ENCODE measurements at places on chromosomes 1 and 21.
A peak's percentile ranks its signal among the peaks of the same experiment; 100 is the strongest.

GRCh38 chr1:156444407-156445001, 56.1 kb downstream of the MEF2D start:
- peak; percentile 48 for DNase-seq

DNA sequence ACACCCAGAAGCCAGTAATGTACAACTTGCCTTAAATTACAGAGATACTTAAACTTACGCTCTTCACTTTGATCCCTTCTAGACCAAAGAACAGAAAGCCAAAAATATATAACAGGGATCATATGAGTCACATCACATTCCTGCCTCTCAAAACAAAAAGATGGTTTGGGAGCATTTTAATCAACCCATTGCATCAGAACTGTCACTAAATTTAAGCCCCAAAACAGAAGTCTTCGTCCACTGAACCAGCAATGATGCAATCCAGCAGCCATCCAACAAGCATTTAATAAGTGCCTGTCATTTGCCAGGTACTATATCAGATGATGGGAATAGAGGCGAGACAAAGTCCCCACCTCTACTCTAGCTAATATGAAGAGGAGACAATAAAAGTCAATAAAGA, 42.7 kb upstream of the GLIS1 start:
- DNase-seq: no peak

GRCh38 chr1:188062456-188062855, 1233.7 kb downstream of the PLA2G4A start:
- DNase-seq: no peak

GRCh38 chr1:31593136-31593665, 16.9 kb downstream of the TINAGL1 start:
- no peak for DNase-seq

GRCh38 chr1:214331827-214332423, 51.0 kb downstream of the SMYD2 start:
- DNase-seq: peak; percentile 55

DNA sequence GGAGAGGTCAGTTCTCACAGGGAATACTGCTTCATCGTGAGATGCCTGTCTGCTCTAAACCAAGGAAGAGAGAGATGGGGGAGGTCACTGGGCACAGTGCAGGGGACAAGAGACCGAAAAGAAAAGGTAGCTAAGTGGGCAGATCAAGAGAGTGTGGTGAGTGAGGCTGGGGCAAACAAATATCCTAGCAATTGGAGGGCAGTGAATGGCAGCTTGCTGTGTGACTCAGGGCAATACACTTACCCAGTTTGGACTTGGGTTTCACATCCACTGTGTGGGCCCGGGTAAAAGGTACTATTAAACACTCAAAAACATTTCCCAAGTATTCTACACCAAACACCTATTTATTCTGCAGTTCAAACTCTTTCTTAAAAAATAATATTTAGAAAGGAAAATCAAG, 10.2 kb downstream of the PLXNA2 start:
- no peak for DNase-seq

DNA sequence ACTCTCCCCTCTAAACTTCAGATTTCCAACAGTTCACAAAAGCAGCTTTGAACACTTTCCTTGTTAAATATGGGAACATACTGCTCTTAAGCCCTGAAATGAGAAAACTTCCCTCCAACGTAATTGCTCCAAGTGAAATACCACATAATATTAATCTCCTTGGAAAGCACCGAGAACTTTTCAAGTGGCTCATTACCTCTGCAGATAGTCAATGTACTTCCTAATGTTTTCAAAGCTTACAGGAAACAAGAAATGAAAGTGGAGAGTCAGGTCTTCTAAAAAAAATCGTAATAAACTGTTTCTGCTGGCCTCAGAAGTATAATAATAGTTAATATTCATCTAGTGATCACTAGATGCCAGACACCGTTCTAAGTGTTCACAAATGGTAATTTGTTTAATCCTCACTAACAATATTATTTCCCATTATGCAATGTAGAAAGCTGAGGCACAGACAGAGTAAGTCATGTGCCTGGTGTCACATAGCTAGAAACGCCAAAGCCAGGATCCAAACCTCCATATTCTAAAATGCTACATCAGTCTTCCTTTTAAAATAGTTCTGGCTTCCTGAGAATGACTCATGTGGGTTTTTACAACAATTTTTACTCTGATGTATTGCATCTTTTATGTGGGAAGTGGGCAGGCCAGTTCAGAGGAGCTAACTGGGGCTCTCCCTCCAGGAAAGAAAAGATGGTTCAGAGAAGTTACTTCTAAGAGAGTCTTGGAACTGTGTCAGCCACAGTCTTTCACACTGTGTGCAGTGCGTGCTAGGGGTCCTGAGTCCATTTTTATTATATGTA, 177.2 kb downstream of the PLPPR4 start:
- DNase-seq: no peak

DNA sequence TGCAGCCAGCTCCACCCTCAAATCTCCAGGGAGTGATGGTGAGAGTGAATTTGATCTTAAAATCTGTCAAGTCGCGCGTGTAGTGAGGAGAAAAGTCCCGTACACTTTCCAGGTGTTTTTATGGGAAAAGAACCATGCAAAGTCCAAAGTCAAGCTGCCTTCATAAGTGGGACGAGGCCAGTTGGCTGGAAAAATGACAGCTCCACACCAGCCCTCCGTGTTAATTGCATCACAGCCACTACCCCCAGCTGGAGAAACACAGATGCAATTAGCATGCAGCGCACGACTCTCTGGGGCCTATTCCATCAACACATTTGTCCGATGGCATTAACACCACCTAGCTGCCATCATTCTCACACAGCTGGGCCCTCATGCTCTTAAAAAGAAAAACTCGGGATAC, 68.4 kb downstream of the KLHDC7A start:
- DNase-seq: no peak

GRCh38 chr1:20183616-20184271, 2.2 kb upstream of the UBXN10 start:
- no peak for DNase-seq

Measured in MM.1S (cell line).